Fibroblast of skin of right biceps (primary cell): ENCODE measurements at places on chromosomes 6 and 20.
A peak's percentile ranks its signal among the peaks of the same experiment; 100 is the strongest.

DNA sequence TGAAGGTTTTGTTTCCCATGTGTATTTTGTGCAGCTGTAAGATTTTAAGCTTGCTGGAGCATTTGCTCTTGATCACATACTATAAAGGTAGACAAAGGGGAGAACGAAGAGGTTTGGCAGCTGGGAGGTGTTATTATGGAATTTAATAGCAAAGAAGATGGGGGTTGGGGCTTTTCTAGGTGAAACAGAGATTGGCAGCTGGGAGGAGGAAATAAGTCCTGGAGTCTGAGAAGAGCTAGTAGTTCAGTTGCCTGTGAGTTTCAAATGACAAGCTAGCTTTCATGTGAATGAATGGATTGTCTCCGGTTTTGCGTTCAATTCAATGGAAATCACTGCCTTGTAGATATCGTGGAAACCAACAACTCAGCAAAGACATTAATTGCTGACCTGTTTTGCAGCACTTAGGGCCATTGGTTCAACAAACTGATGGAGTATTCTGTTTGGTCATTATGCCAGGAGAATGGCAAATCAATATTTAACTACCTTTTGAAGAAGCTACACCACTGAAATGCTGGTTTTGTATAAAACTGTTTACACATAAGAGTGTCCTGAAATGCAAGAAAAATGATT is 38.1 kb upstream of the FLRT3 start:
- no peak for DNase-seq

DNA sequence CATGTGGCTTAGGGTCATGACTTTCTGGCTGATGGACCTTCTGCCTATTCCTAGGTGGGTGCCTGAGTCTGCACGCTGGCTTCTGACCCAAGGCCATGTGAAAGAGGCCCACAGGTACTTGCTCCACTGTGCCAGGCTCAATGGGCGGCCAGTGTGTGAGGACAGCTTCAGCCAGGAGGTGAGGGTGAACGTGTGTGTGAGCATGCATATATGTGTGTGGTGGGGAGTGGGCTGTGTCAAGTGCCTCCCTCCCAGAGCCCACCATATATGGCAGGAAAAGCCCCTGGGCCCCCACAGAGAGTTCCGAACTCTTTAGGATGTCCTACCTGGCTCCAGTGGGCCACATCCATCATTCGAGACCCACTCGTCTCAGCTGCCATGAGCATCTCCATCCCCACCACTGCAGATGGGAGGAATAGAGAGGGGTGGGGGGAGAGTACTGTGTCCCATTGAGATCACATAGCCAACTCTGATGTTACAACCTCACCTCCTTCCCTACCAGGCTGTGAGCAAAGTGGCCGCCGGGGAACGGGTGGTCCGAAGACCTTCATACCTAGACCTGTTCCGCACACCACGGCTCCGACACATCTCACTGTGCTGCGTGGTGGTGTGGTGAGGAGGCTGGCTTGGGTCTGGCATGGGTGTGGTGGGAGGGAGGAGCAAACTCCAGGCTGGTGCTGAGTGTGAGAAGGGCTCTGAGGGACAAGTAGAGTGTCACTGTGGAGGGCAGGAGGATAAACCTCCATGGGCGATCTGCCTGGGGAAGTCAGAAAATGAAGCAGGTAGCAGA is 3.2 kb downstream of the SLC22A7 start:
- DNase-seq, result no peak

DNA sequence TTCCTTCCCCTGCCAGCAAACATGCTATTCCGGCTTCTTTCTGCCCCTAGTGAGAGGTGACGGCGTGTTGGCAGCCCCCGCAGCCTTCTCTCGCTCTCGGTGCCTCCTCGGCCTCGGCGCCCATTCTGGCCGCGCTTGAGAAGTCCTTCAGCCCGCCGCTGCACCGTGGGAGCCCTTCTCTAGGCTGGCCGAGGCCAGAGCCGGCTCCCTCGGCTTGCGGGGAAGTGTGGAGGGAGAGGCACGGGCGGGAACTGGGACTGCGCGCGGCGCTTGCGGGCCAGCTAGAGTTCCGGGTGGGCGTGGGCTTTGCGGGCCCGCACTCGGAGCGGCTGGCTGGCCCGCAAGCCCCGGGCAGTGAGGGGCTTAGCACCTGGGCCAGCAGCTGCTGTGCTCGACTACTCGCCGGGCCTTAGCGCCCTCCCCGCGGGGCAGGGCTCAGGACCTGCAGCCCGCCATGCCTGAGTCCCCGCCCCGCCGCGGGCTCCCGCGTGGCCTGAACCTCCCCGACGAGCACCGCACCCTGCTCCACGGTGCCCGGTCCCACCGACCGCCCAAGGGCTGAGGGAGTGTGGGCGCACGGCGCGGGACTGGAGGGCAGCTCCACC is 20.0 kb upstream of the PXDC1 start:
- no peak for DNase-seq

GRCh38 chr6:101550451-101550850 is 156.9 kb downstream of the GRIK2 start:
- DNase-seq, result no peak

DNA sequence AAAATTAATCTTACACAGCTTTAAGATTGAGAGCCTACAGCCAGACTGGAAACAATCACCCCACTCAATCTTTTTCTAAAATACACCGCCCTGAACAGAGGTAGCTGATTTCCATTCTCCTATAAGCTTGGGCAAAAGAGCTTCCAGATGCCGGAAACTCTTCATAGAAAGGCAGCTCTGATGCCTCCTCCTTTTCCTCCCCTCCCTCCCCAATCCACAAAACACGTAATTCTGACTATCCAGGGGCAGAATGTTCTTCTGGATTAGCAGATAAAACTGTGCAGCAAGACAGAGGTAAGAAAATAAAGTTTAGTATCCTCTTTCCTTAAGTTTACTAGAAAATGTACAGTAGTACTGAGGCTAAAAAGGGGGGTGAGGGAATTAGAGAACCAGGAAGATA is 15.8 kb downstream of the ADNP start:
- DNase-seq, result peak; percentile 63

DNA sequence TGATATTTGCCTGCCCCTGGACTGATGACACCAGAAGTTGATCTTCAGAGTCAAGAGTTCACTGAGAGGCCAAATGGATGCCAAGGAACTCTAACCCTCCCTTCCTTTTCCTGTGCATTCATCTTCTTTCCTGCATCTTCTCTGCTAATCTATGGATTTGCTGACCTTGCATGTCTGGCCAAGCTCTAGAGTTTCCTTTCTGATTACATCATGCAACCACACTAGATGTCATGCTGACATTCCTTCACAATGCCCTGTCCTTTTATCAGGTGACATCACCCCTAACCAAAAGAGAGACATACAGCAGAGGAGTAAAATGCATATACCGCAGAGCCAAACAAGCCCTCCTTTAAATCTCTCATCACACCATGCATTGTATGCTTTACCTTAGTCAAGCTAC is 487.6 kb downstream of the TFAP2A start:
- DNase-seq, result no peak

DNA sequence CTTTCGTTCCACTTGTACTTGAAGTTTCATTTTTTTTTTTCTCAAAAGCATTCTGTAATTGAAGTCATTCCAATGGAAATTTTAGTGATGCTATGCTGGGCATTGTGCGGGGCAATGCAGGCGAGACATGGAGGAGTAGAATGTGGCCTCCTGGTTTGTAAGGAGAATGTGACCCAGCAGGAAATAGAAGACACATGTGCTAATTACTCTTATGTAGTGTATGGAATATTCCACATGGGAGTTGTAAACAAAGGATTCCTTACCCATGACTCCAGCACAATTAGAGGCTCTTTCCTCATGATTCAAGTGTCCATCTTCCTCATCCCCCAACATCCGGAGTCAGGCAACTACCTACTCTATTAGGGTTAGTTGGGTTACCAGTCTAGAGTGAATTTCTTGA is 14.9 kb upstream of the RFPL4B start:
- peak; percentile 91 for DNase-seq

- no peak for DNase-seq
These were observed 177.8 kb upstream of the MYLIP start for GRCh38 chr6:15950962-15951569.

GRCh38 chr20:50146732-50147662 is 6.5 kb downstream of the PEDS1 start:
- peak; percentile 31 for DNase-seq

DNA sequence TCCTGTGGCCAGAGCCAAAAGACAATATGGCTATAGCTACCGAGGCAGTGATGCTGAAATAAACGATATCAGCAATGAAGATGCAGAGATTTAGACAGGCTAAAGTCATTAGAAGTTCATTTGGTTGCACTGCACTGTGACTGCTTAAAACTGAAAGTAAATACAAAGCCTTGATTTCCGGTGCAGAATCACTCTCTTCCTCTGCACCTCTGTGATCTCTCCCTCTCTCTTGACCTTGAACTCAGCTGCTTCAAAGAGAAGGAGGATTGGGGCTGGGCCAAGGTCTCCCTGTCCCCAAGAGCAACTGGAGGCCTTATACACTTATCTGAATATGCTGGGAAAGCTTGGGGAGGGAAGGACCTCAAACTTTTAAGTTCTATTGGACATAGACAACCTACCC is 34.6 kb upstream of the SPACA1 start:
- DNase-seq, result no peak

DNA sequence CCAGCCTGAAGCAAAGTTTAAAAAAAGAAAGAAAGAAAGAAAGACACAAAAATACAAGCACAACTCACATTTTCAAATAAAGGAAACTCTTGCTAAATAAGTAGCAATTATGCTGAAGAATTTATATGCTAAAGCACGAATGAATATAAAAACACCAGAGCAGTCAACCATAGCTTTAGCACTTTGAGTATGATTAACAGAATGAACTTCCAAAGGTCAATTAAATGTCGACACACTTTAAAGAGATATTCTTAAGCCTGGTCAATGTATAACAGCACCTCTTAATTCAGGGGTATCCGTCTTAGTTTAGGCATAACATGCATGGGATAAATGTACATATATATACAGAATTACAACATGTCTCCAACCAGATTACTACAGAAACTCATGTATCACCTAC is 125.9 kb downstream of the OGFRL1 start:
- DNase-seq, result no peak

- peak; percentile 74 for DNase-seq
These were observed 241.6 kb upstream of the SUPT3H start for GRCh38 chr6:45619211-45619760.

- no peak for DNase-seq
These were observed 38.7 kb downstream of the IL20RA start for GRCh38 chr6:137006056-137006455.

DNA sequence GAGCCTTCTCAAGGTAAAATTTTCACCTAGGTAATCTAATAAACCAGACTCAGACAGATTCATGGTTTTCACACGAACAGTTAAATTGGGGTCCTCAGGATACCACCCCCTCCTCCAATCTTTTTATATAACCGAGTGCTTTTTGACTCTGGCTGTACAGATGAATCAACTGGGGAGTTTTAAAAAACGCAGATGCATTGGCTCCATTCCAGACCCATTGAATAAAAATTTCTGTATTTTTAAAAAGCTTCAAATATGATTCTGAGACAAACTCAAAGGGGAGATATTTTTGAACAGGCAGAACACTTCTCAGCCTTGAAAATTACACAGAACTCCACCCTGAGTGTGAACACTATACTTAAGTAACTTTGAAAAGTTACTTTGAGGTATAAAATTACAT is 7.2 kb downstream of the UTRN start:
- DNase-seq, result no peak

- no peak for DNase-seq
These were observed 677.8 kb upstream of the POU3F2 start for GRCh38 chr6:98156580-98156979.

DNA sequence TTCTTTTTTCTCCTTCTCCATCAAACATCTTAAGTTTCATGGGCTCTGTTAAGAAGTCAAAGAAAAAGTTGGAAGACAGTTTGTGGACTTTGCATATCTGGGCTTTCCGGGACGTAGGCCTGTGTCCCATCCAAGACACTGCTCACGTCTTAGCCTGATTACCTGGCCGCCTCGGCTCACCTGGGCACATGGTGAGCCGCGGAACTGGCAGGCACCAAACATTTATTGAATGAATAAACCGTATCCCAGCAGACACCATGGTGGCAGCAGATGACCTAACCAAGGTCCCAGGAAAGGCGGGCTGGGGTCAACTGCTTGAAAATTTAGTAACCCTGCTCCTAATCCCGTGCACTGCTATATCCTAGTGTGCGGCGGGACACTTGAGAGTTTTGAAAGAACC is 35.6 kb downstream of the GNAS start:
- no peak for DNase-seq

DNA sequence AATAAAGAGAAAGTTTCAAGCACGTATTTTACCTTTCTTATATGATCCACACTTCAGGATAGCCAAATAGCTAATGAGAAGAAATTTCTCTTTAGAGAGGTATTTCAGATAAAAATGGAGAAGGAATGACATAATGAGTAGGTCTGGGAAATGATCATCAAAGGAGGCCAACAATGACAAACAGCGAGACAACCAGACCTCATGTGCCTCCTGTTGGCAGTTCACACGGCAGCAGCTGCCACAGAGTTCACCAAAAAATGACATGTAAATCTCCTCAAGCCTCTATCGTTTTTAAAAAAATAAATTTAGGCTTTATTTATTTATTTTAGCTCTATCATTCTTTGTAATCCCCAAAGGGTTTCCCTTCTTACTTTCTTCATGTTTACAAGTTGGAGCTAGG is 47.7 kb downstream of the SLC2A12 start:
- no peak for DNase-seq

GRCh38 chr6:64034910-64035655 is 399.5 kb downstream of the PHF3 start:
- DNase-seq, result peak; percentile 66

GRCh38 chr6:3872370-3872854 is 23.2 kb downstream of the FAM50B start:
- no peak for DNase-seq

DNA sequence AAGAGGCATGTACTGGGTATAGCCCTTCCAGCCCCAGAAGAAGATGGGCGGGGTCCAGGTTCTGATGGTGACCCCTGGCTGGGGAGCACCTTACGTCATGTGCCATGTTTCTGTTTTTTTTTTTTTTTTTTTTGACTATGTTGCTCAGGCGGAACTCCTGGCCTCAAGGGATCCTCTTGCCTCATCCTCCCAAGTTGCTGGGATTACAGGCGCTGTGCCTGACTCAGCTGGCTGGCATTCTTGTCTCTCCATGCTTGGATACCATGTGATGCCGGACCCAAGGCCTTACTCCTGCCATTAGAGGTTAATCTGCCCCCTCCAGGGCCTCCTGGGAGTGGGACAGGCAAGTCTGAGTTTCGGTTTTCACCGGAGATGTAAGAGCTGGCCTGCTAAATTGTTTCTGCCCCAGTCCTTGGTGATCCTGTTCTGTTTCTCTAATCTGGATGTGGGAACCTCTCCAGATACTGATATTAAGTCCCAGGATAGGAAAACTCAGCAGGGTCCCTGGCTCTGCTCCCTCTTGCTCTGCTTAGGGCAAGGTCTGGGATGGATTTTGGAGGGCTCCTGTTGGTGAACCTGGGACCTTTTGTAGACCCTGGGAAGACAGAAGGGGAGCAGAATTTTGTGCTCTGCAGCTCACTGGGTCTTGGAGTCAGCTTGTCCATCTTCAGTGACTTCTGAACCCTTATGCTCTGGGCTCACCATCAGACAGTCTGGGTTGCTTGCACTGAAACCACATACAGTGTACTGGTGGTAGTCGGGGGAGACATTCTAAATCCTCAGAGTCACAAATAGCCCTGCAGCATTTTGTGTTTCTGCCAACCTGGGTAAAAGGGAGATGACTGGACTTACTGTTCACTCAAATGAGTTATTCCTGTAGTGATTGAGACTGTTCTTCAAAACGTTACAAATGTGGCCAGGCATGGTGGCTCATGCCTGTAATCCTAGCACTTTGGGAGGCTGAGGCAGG is 45.1 kb downstream of the PTK7 start:
- peak; percentile 99 for DNase-seq

GRCh38 chr6:158654960-158655489 is 5.2 kb downstream of the SYTL3 start:
- peak; percentile 87 for DNase-seq
